GM10248 (cell line): ENCODE measurements at places on chromosomes 2 and 18.
A peak's percentile ranks its signal among the peaks of the same experiment; 100 is the strongest.

GRCh38 chr2:147049957-147050356 is 794.9 kb upstream of the ACVR2A start:
- DNase-seq: no peak

GRCh38 chr18:76349067-76349715 is 145.9 kb downstream of the ZNF516 start:
- DNase-seq: peak; percentile 79

GRCh38 chr2:201558665-201559064 is 84.6 kb downstream of the TMEM237 start:
- DNase-seq: no peak

DNA sequence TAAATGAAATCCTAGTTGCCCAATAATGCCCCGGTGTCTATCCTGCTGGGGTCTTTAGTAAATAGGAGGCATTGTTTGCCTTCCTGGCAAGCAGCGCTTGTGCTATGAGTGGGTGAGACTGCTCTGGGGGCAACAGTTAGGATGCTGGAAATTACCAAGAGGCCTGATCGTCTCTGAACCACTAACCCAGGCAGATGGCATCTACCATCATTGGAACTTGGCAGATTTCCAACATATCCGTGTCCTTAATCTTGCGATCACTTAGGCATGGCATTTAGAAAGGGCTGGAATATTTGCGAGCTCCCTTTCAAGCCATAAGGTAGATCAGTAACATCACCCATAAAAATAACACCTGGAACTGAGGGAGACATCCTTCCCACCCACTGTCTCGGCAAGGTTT is 18.8 kb upstream of the SH3RF3 start:
- no peak for DNase-seq

- no peak for DNase-seq
Measured at GRCh38 chr2:10193851-10194820, 71.6 kb downstream of the RRM2 start.

GRCh38 chr2:119407430-119408220 is 24.0 kb upstream of the TMEM37 start:
- DNase-seq: peak; percentile 73

GRCh38 chr2:103986001-103986400 is 867.9 kb upstream of the POU3F3 start:
- DNase-seq: no peak

DNA sequence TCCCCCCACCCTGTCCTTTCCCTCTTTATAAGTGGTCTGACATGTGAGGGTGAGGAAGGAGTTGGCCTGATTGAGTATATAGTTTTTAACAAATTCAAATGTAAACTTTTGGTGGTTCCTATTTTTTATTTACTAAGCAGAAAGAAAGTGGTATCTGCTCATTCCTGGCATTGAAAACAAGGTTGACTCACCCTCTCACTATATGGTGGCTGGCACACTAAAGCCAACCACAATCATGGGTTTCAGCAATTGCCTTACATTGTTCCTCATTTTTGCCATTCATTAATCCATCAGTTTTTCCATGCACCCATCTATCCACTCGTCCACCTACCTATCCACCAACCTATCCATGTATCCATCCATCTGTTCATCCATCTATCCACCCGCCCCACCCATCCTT is 75.4 kb upstream of the IGFBP5 start:
- DNase-seq: no peak

DNA sequence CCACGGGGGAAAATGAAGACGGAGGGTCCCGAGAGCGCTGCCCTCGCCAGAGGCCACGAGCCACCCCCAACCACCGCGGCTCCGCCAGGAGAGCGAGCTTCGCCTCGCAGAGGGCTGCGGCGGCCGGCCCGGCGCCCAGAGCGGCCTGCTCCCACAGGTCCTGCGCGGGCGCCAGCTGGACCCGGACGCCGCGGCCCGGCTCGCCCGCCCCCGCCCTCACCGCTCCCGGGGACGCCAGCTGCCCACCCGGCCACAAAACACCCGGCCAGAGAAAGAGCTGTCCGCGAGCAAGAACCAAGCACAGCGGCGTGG is 709 bp downstream of the PTPN2 start:
- peak; percentile 37 for DNase-seq

DNA sequence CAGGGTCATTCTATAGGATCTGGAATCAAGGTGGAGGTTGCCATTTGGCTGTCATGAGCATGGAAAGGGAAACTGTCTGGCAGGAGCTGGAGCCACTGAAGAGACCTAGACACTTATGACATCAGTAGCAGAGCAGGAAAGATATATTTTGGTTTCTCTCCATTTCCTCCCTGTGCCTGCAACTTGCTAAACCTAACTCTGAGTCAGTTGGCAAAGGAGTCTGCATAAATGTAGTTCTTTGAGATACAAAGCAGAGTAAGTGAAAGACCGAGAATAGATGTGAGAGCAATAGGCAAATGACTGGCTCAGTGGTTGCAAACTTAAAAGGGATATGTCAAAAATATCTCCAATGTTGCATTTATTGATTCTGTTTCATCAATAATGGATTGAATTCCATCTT is 757.7 kb downstream of the KCNJ3 start:
- DNase-seq: no peak

- DNase-seq: no peak
Measured at GRCh38 chr2:125961739-125962138, 694.2 kb upstream of the GYPC start.

DNA sequence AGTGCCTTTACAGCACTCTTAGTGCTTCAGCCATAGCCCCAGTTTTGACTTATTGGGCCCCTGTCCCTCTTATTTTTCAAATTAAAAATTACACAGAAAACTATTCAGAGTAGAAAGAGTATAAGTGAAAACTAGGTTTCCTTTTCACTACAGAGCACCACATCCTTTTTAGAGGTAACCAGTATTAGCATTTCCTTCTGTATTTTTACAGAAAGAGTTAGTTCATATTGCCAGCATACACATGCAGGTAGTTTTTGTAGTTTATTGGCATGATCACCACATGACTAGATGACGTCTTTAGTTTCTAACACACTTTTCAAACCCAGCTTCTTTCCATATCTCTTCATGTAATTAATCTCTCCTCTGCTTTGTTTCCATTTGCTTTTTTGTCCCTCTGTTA is 66.4 kb downstream of the UBE2E3 start:
- no peak for DNase-seq

- DNase-seq: no peak
Measured at GRCh38 chr2:234426616-234427015, 70.3 kb downstream of the ARL4C start.

- DNase-seq: no peak
Measured at GRCh38 chr18:7662866-7663265, 95.8 kb downstream of the PTPRM start.

GRCh38 chr2:230983566-230983965 is 12.4 kb upstream of the SPATA3 start:
- no peak for DNase-seq

- DNase-seq: no peak
Measured at GRCh38 chr2:71923143-71923525, 224.5 kb downstream of the CYP26B1 start.

GRCh38 chr2:24891201-24891600 is 28.8 kb downstream of the ADCY3 start:
- DNase-seq: no peak

- DNase-seq: no peak
Measured at GRCh38 chr2:159134979-159135378, 151.5 kb downstream of the WDSUB1 start.

DNA sequence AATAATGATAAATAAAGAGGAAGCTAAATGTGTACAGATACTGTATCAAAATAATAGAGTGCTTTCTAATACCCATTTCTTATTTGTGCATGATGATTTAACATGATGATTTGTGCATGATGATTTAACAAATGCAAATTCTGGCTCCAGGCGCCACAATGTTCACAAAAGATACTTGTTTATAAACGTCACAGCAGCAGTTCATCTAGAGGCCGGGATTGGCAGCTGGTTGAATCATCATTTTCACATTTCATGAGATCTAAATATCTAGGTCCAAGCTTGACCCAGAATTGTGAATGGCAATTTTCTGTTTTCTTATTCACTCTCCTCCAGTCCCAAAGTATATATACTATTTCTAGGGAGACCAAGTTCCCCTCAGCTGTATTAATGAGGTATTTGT is 322.0 kb downstream of the SUCLG1 start:
- no peak for DNase-seq

- DNase-seq: no peak
Measured at GRCh38 chr2:106232638-106233349, 38.7 kb upstream of the UXS1 start.

GRCh38 chr2:84022810-84023431 is 436.2 kb downstream of the SUCLG1 start:
- DNase-seq: peak; percentile 24

DNA sequence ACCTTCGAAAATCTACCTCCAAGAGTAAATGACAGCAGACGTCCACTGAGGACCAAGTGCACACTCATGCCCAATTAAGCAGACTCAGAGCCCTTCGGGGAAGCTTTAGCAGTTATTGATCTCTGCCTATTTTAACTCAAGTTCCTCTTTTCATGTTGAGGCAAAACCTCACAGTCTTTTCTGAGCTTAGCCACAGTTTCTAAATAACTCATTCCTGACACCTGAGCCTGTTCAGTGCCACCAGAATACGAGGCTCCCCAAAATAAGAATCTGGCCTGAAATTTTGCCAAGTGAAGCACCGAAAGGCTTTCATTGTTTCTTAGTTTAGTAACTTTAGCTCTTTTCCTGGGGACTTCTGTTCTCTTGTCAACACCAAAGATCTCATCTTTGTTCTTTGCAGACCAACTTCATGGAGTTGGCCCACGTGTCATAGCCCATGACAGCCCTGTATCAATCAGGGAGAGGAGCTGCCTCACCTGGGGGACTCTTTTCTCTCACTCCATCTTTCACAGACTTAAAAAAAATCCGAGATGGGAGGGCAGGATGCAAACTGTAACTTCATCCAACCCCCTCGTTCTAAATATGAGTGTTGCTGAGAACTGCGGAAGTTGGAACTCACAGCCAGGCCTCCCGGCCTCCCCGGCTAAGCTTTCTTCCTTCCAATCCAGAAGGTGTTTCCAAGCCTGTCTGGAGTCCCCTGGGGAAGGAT is 22.2 kb downstream of the INPP5D start:
- peak; percentile 77 for DNase-seq

DNA sequence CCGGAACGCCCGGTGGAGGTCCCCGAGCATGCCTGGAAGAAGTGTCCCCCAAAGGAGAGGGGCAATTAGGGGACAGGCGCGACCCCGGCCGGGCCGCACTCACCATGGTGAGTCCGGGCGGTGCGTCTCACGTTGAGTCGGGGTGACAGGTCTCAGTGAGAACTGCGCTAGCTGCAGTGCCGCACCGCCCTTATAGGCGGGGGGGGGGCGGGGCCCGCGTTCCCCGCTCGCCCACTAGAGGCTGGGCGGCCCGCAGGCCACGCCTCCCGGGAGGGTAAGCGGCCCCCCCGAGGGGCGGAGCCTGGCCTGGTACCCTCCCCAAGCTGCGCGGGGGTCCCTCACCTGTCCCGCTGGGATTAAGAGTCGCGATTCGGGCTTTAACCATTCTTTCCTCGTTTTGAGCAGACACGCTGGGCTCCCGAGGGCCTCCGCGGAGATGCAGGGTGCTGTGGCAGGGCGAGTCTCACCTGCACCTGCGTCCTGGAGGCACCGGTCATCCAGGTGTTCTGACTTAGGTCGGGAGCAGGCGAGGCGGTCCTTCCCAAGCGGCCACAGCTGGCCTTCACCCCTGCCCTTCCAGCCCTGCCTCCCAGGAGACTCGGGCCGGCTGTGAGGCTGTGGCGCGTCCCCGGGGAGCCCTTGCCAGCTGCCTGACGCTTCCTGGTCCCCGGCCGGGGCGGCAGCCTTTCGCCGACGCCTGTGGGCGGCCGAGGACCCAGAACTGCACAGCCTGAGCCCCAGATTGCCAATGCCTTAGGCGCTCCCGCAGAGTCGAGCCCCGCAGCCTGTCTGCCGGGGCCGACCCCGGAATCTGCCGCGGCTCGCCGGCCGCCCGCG is at the start of gene TUBA4A:
TSS of gene TUBA4A (minus strand) at position 166 of the 837 bp plus-strand sequence. CDS start at position 106, 60 bp downstream.
- peak; percentile 98 for DNase-seq

- DNase-seq: no peak
Measured at GRCh38 chr2:107582487-107582886, 244.2 kb upstream of the RGPD4 start.

DNA sequence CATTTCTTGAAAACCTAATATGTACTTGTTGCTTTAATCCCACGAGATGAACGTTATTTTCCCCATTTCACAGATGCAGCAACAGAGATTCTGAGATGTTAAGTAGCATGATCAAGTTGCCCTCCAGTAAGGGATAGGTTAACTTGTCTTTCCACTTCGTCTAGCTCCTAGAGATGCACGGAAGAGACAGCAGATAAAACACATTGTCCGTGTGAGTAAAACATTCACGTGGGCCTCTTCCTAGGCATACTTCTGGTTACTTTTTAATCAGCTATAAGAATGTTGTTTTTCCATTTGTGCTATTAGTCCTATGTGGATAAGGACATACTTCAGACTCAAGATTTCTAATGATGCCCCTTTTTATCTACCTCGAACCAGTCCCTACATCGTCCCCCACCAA is 1.2 kb upstream of the ARHGAP28 start:
- DNase-seq: no peak

- DNase-seq: no peak
Measured at GRCh38 chr2:44267269-44267795, 7.9 kb upstream of the SLC3A1 start.
